DMS 273 treated with DMSO at 0.1 percent for 48 hours (cell line): ENCODE measurements at places on chromosomes 16 and 17.

- DNase-seq = no peak
These were observed 10.9 kb downstream of the RNF112 start for GRCh38 chr17:19421926-19422325.

- DNase-seq = no peak
These were observed 2.0 kb downstream of the VPS35 start for GRCh38 chr16:46686815-46687473.

DNA sequence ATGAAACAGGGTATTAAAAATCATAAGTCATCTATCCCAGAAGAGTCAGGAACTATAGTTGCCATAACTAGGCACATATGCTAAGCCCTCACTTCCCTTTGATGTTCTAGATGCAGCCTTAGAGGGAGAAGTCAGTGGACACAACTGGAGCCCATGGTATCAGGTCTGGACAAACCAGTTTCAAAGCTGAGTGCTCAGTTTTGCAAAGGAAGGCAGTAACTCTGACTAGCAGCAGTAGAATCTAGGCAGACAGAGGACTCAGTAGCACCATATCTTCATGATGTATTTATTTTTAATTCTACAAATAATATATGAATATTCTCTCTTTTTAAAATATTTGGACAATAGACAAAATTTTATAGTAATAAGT, 11.7 kb upstream of the FAM20A start:
- DNase-seq = no peak

- no peak for DNase-seq
These were observed 25.9 kb downstream of the HOXB1 start for GRCh38 chr17:48504953-48505352.

- no peak for DNase-seq
These were observed 502.9 kb downstream of the GRIN2A start for GRCh38 chr16:9679213-9679767.
